Stimulated activated CD8-positive, alpha-beta memory T cell treated with anti-CD3 and anti-CD28 coated beads, Interleukin-2, amount 100 ng/mL, for 1 hour (primary cell): ENCODE measurements at places on chromosomes 12 and 14.

DNA sequence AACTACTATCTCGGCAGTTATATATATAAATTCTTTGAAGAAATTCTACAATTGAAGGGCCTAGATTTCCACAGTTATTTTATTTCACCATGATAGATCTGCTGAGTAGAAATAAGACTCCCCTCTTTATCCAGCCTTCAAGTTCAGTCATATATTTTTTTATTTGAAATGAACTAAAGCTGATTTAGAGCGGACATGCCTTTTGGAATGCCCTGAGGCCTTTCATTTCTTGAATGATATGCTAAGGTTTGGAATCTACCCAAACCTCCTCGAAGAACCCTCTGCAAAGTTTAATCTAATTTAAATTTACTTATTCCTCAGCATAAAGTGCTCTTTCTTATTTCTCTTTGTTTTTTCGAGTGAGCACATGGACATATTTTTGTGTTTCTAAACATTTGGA lies 15.1 kb downstream of the SIX1 start:
- no peak for DNase-seq

DNA sequence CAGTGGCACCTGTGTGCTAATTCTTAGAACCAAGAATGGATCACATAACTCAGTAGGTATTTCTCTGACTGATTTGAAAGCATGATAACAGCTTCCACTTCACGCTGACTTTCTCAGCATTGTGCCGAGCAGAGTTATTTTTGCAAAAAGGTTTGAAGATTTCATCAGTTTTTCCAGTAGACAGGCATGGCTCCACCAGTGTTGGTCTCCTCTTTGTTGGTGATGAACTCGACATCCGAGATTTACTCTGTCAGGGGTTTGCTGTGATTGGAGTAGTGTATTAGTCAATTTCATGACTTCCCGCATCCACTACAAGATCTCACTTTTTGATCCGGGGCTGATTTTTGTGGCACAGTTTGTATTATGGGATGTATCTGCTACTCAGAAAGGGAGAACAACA lies 85.3 kb downstream of the PRKCH start:
- DNase-seq: no peak

DNA sequence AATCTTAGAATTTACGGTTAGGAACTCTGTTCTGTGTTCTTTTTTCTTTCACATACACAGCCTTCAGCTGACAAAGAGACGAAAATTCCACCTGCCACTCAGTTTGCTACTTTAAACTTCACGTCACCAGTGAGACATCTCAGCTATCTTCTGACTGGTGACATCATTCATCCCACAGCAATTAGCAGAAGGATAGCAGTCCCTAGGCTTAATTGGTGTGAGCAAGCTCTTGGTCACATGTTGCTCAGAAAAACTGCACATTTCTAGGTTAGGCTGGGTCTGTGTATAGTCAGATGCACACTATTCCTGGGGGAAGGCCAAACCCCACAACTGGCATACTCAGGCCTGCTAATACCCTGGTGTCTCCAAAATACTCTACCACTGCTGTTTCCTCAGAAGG lies 23.9 kb downstream of the SLC7A7 start:
- DNase-seq: no peak

DNA sequence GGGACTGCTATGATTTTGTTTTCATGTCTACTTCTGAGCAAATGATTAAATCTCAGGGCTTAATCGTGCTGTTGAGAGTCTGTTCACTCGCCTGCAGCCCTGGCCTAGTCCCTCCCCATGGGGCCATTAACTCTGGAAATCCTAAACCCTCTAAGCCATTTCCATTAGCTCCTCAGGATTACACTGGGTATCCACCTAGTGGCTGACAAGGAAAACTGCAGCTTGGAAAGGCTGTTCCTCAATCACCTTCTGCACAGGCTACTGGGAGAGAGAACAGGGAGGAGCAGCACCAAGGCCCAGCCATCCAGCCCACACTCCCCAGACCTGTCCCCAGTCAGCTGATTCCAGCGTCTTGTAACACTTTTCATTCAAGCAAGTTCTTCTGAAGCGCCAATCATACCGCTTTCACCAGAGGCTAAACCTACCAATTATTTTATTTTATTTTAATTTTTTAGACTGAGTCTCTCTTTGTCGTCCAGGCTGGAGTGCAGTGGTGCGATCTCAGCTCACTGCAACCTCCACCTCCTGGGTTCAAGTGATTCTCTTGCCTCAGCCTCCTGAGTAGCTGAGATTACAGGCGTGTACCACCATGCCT lies 48.7 kb downstream of the NEUROD4 start:
- DNase-seq: no peak

DNA sequence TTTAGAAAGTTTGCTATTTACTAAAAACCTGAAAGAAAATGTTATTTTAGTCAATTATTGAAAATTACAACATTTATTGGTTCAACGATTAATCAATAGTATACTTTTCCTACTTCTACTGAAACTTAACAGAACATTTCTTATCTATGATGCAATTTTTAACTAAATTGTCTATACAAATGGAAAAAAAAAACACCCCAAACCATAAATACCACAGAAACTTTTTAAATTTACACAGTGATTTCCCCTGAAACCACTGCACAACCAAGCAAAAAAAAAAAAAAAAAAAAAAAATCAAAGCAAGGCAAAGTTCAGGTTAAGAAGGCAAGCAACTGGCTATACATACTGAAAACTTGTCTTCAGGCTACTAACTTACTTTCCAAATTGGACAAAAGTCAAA lies 71.9 kb upstream of the POC1B start:
- no peak for DNase-seq

DNA sequence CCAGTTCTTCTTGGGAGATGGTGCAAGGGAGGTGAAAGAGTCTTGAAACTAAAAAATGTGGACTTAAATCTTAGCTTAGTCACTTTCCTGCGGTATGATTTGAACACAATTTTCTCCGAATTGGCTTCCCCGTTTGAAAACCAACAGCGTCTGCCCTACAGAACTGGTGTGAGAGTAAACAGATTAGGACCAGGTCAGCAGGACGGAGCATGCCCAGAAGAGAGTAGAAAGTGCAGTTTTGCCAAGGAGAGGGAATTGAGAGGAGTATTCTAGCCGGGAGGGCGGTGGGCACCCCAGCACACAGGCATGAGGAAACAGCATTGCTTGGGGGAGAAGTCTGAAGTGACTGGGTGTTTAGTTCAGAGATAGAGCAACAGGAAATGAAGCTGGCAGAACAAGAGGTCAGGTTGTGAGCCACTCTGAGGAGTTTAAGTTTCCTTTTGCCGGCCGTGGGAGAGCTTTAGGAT lies 927.1 kb downstream of the VRK1 start:
- DNase-seq: no peak

GRCh38 chr14:63867933-63868921 lies 15.4 kb downstream of the SYNE2 start:
- no peak for DNase-seq

GRCh38 chr12:88307961-88308360 lies 165.9 kb downstream of the TMTC3 start:
- DNase-seq: no peak

DNA sequence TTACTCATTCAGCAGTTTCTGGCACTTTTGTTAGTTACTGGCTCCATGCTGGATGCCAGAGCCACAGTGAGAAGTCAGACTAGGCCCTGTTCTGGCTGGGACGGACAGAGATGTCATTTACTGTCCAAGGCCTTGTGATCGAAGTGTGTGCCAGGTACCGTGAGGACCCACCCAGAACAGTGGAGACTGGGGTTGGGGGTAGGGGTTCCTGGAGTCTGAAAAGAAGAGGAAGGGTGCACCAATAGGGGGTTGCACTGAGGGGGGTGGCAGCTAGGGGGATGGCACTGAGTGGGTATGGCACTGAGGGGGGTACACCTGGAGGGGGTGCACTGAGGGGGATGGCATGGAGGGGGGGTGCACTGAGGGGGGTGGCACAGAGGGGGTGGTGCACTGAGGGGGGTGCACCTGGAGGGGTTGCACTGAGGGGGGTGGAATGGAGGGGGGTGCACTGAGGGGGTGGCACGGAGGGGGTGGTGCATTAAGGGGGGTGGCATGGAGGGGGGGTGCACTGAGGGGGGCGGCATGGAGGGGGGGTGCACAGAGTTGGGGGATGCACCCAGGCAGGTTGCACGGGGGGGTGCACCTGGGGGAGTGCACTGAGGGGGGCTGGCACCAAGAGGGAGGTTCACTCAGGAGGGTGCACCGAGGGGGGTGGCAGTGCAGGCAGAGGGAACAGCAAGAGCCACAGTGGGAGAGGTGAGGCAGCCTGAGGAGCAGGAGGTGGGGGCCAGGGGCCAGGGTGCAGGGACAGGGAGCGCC lies 10.6 kb upstream of the CYP46A1 start:
- no peak for DNase-seq

DNA sequence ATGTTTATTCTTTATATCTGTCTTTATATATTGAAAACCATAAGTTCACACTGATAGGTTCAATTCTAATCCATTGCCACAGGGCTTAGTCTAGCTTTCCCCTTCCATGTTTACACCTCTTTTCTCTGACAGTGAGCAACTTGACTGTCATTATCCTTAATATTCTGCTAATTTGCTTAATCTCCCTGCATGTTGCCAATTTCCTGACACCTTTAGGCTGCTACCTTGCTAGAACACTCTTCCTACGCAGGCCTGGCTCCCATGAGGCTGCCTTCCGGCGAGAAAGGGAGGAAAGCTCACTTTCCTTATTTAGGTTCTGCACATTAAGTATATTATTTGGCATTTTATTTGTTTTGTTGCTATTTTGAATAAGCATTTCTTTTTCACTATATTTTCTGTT lies 12.8 kb upstream of the FRS2 start:
- no peak for DNase-seq

GRCh38 chr12:99611599-99611998 lies 36.0 kb upstream of the GARIN6 start:
- DNase-seq: no peak

DNA sequence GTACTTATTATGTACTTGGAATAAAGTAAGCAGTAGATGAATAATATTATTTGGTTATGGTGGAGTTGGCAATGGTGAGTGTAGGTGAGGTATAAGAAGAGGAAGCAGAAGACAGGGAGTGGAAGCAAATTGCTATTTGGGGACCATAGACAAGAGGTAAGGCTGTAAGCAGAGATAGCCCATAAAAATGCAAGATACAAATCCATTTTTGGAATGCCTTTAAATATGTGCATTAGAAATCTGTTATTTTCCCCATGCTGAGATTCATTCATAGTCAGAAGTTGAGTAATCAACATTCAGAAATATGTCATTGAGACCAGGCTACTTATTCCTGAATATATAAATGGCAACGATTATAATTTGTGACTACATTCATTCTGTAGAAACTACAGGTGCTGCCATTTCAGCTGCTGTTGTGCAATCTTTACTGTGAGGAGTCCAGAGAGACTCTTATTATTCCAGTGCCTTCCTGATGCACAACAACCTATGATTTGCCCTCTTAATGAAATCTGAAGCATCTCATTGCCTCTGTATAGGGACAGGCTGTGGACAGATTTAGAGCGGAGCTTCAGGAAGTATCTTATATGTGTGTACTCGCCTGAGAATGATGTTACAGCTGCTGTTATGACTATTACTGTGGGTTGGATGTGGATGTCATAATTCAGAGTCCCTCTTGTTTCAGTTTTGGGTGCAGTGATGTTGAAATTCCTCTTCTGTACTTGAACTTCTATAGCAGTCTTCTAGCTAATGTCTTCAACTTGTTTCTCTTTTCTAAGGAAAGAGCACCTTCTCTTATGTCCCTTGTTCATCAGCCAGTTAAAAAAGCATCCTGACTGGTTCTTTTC lies 173.8 kb downstream of the NAV3 start:
- no peak for DNase-seq

- DNase-seq: no peak
Observed at GRCh38 chr12:12788131-12788530, 2.7 kb downstream of the APOLD1 start.

- no peak for DNase-seq
Observed at GRCh38 chr14:97757491-97757890, 960.3 kb downstream of the VRK1 start.

GRCh38 chr14:96204151-96205058 lies at the start of gene BDKRB2:
BDKRB2 (plus strand) TSS chr14:96204839; CDS start chr14:96237108, 32,269 bp downstream.
- no peak for DNase-seq

- DNase-seq: no peak
Observed at GRCh38 chr14:75417674-75418073, 10.1 kb upstream of the JDP2 start.

- no peak for DNase-seq
Observed at GRCh38 chr12:45988264-45988663, 2.1 kb downstream of the SCAF11 start.

DNA sequence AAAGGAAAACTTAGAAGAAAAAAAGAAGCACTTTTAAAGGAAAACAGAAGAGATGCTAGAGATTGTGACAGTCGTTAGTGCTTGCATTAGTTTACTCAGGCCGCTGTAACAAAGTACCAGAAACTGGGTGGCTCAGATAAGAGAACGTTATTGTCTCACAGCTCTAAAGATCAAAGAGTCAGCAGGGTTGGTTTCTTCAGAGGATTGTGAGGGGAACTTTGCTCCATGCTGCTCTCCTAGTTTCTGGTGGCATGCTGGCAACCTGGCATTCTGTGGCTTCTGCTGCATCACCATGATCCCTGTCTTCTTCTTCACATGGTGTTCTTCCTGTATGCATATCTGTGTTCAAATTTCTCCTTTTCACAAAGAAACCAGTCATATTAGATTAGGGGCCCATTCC lies 119.4 kb upstream of the PLEKHA5 start:
- no peak for DNase-seq

DNA sequence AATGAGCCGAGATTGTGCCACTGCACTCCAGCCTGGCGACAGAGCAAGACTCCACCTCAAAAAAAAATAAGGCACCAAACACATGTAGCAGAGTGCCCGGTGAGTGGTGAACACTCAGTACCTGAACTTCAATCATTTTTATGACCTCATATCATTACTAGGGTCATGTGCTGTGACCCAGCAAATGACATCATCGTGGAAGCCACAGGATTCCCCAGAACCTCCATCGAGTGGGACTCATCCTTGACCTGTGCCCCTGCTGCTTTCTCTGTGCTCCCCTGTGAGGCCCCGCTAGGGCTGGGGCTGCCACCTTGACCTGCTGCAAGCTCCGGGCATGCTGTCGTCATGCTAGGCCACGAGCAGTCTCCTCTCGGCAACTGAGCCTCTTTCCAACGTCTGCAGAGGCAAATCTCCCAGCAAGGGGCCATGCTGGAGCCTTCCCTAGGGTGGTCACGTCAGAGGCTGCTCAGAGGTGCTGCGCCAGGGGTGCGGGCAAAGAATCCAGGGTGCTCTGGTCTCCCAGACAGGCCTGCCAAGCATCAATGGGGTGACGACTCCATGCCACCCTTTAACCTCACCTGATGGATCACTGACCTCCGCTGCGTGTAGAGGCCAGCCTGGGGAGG lies 18.5 kb downstream of the GLTP start:
- no peak for DNase-seq

DNA sequence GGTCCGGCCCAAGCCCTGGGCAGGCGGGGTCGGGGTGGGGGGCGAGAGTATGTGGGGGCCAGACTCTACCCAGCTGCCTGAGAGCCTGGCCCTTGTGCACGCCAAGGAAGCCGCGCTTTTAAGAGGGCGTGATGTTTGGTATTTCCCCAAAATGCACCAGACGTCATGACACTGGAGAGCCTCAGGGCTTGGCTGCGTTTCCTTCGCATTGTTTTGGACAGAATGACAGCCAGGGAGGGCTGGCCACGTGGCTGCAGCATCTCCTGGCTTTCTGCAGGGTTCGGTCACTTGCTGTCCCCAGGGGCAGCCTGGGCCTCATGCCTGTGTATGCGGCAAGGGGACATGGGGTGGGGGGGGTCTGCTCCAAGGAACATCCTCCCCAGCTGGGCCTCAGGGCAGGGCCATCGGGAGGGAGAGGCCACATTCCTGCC lies 16.1 kb upstream of the NUDT14 start:
- DNase-seq: no peak
